Activated T-cell treated with anti-CD3 and anti-CD28 coated beads, Interleukin-2, amount 50 U/mL, for 72 hours (primary cell): ENCODE measurements at places on chromosomes 5 and 9.

- DNase-seq: no peak
Observed at GRCh38 chr5:159849437-159850083, 66.7 kb upstream of the ADRA1B start.

DNA sequence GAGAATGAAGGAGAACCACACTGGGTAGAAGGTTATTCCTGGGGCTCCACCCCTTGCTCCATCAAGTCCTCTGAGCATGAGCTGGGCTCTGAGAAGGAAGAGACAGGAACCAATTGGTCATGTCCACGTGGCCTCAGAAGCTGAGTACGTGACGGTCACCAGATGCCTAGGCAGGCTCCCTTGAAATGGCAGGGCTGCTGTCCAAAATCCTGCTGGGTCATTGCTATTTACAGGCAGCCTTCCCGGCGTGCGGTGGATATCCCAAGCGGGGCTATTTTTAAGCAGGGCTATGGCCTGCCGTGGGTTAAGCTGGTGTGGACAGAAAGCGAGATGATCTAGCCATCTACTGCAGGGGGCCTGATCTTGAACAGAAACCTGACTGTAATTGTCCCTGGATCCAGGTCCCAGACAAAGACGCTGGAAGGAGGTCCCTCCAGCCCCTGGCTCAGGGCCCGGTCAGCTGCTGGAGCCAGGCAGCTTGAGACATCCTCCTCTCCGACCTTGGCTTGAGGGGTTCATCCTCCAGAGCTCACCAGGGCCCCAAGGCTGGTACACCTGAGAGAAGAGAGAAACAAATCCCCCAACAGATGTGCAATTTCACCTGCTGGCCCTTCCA is 550 bp upstream of the CKMT2 start:
- DNase-seq: no peak

GRCh38 chr5:139675213-139675612 is 27.1 kb downstream of the CXXC5 start:
- no peak for DNase-seq

DNA sequence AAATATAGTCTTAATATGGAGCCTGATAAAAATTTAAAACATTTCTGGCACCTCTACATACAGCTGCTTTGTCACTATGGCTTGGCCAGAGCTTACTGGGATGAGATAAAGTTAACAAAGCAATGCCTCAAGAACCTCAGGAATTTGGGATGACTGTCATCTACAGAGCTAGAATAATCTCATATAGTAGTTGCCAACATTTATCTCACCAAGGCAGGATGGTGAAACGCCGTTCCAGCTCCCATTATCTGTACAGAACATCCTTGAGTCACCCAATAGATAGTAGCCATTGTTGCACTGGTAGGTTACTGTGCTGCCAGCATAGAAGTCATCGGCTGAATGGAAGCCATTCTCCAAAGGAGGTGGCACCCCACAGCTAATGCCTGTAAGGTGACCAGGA is 94.6 kb upstream of the TXNDC8 start:
- no peak for DNase-seq

GRCh38 chr5:151074557-151074956 is 6.3 kb downstream of the TNIP1 start:
- no peak for DNase-seq

- DNase-seq: no peak
Observed at GRCh38 chr9:21336457-21336856, 1.3 kb upstream of the KLHL9 start.

DNA sequence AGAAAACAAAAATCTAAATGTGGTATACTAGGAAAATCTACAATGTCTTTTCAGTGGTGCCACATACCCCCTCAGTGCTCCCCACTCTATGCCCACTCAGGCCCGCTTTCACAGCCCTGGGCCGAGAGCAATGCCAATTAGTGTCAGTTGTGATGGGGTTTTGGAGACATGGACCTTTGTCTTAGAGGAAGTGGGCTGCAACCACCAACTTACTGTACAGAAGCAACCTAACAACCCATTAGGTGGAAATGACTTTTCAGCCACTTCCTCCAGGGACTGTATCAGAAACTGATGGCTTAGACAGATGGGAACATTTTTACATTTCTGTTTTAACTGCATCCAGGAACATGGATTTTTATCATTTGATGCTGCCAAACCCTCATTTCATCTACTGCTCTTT is 268.0 kb downstream of the BNC2 start:
- no peak for DNase-seq

DNA sequence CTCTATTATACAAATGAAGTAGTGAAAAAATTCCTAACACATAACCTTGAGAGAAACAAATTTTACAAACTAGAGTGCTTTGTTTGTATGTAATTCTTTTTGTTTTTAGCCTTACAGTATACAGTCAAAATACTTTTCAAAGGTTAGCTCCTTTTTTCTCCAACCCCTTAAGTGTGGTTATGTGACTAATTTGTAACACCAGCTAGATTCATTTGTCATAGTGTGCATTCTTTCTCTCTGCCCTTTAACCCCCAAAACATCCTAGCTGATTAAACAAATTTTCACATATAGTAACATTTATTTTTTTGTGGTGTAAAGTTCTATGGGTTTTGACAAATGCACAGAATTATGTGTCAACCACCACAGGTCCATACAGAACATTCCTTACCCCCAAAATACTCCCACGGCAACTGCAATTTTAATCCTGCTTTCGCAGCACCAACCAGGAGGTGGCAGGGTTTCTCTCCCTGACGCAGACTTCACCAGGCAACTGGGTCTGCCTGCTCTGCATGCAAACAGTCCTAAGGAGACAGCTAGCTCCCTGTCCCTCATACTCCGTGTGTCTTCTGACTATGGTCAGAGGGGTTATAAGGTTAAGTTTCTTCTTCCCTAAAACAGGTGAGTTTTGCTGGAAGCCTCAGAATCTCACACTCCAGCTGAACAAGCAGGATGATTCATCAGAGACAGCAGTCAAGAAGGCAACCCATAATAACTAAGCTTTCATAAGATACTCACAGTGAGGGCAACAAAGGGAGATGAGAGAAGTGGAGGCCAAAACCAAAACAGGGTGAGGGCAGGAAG is 44.5 kb upstream of the NR5A1 start:
- DNase-seq: peak; percentile 44

DNA sequence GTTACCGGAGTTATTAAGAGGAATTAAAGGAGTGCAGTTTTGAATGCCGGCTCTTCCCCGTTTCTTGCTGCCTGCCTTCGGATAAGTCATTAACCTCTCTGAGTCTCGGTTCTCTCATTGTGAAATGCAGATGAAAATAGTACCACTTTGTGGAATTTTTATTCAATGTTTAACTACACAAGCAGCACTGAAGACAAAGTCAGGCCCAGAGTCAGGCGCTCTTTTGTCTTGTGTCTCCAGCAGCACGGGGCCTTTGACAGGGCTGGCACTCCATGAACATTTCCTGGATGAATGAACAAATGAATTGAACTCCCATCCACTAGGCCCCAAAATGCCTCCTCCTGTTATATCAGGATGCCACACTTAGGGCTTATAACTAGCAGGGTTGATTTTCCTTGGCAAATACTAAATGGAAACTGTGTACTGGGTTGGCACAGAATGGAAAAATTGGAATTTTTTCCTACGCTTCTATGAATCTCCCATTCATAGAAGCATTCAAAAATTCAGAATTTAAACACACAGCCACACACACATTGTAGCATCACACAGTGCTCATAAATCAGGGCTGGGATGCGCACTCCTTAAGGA is 332.8 kb downstream of the MLLT3 start:
- DNase-seq: no peak

GRCh38 chr5:77211691-77212047 is 1.2 kb downstream of the PDE8B start:
- no peak for DNase-seq

DNA sequence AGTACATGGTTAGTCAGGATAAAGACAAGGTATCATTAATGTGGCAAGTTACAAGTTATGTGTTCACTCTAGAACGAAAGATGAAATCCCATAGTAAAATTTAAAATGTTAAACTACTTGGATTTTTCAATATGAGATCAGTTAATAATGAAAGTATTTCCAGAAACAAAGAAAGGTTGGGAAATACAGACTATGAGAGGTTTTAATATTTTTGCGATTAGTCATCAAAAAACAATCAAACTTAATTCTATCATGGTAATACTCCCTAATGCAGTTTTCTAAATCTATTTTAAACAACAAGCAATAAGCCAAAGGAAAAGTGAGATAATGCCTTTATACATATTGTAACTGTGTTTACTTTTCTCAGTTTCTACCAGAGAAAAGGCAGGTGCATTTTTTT is 10.6 kb downstream of the CDH12 start:
- no peak for DNase-seq

- DNase-seq: no peak
Observed at GRCh38 chr9:120464176-120464886, 115.6 kb downstream of the CDK5RAP2 start.

DNA sequence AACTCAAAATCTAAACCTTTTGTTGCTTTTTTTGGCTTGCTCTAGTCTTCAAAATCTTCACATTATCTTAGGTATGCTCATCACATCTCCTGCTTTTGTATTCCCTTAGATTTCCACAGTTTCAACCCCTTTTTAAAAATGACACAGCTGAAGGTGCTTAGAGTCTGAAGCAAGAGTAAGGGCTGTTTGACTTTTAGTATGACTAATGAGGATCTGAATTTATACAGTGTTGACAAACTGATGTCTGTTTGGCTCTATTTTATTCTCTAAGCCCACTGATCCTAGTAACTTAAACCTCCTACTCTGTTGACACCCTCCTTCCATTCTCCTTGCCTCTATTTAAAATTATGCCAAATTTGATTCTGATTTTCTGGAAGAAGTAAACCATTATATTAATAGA is 200.1 kb downstream of the MCTP1 start:
- DNase-seq: no peak
